ENCODE measurements at places on chromosomes 12 and 14.

- no peak for DNase-seq
Observed at GRCh38 chr12:20055856-20056255, 312.5 kb upstream of the PDE3A start.

DNA sequence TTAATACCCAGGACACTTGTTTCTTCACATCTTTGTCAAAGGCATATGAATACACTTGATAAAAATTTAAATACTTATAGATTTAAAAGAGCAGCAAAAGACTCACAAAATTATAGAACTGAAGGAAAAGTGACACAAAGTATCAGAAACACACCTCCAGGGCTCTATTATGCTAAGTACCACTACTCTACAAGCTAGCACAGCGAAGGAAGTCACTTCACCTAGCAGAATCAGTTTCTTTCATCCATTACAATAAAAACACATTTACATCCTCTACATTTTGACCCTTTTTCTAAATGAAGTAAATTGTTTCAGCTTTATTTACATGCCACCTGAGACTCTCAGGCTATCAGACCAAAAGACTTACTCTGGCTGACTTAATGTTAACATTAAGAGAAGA is 26.6 kb upstream of the PTPRB start:
- no peak for DNase-seq

- no peak for DNase-seq
Observed at GRCh38 chr12:132525833-132526455, 36.0 kb downstream of the FBRSL1 start.

GRCh38 chr12:64826234-64826633 is 1.8 kb downstream of the TBC1D30 start:
- peak; percentile 65 for DNase-seq

- no peak for DNase-seq
Observed at GRCh38 chr12:28974166-28974565, 174.9 kb upstream of the FAR2 start.

- no peak for DNase-seq
Observed at GRCh38 chr14:43410631-43411030, 1096.5 kb downstream of the FSCB start.

DNA sequence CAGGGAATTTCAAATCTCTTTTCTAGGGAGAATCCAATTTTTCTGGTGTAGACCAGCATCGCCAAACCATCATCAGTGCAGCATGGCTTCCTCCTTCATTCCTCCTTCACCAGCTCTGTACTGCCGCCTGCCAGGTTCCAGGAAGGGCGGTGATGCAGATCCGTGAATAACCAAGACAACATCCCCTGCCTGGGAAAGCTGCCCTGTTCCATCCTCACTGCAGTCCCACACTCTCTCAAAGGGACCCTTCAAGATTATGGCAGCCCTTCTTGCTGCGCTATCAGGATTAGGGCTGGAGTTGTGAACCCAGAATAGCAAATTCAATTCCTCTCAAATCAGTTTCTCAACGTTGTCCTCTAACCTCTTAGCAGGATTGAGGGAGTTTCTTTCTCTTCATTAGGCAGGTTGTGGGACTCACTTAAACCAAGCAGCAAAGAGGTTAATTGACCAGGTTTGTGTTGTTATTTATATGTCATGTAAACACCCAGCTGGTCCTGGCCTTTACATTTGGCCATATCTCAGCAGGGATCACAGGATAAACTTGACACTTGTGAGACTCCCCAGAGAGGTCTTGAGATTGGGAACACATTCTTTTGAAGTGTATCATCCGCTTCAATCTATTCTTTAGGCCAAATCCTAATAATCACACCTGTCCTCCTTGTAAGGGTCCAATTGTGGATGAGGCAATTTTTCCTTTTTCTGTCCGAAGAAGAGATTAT is 26.2 kb downstream of the TMEM30B start:
- no peak for DNase-seq

DNA sequence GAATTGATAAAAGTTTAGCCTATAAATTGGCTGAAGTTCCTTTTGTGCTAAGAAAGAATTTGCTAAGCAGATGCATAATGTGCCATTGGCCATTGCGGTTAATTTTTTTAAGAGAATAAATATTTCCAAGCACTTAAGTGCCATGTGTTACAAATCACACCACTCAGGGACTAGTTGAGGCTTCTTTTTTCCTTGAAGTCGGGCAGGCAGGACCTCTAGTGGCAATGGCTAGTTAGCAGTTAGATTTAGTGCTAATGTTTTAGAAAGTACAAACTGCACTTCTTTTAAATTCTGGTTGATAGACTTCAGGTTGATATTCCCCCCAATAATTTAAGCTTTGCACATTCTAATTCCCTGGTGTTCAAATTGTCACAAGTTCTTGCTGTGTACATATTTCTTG is 294.3 kb downstream of the APAF1 start:
- no peak for DNase-seq

DNA sequence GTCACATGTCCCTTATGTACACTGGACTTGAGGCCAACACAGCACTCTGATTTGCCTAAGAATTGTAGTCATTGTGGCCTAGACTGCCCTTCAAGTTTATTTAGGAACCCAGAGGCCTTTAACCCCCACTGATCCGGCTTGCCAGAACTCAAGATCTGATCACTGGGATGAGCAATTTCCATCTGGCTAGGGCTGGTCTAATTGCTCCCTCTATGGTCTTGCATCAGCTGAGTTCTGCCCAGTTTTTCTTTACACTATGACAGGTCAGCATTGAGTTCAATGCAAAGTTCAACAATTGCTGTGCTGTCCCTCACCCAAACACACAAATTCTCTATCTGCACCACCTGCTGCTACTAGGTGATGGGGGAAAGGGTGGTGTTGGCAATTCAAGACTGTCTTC is 146.9 kb upstream of the MDGA2 start:
- no peak for DNase-seq

- no peak for DNase-seq
Observed at GRCh38 chr12:58530742-58531062, 389.6 kb downstream of the LRIG3 start.

- DNase-seq, result no peak
Observed at GRCh38 chr12:76552343-76552938, 7.1 kb downstream of the OSBPL8 start.

DNA sequence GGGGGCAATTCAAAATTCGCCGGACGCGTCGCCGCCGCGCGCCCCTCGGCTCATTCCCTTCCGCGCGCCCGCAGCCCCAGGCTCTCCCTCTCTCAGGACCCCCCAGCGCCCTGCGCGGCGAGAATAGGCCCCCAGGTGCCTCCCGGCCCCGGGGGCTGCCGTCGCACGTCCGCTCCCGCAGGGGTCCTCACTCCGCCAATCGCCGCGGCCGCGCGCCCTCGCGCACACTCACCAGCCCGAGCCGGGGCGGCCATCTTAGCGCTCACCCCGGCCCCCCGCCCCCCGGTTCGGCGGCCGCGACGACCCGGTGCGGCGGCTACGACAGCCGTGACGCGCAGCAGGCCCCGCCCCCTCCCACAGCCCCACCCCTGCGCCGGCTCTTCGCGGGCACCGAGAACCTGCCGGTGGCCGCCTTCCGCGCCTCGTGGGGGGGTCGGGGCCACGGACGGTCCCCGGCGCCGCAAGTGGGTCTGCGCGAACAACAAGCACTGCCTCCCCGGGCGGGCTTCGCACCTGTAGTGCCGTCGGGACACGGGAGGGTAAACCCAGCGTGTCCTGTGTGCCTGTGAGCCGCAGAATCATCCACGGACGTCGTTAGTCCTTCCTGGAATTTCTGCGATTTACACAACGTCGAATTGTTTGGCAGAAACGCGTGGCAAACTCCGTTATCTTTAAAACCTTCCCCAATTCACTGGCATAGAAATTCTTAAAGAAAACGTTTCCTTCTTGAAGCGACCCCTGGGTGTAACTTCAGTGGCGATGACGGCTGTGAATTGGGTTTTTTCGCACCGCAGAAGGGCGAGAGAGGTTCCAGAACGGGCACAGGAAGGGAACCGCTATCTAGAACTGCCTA is 2.5 kb downstream of the USP44 start:
- peak; percentile 80 for DNase-seq

DNA sequence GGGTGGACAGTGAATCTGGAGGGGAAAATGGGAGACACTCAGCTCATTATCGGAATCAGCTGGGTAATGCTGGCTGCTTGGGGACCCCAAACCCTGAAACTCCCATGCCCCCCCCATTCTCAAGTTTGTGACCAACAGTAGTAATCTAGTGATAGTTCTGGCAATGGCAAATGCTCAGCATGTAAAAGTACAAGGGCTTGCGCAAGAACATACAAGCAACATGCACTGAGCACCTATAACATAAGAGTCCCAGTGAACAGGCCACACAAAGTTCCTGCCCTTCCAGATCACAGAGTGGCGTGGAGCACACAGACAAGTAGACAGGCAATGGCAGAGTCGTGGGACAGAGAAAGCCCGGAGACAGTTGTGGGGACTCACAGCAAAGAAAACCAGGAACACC is 407.9 kb downstream of the MED13L start:
- DNase-seq, result no peak

GRCh38 chr12:46571608-46572007 is 199.0 kb upstream of the SLC38A2 start:
- DNase-seq, result no peak

- DNase-seq, result no peak
Observed at GRCh38 chr12:65826353-65827171, 2.3 kb downstream of the HMGA2 start.

GRCh38 chr12:1583421-1584078 is 10.8 kb downstream of the FBXL14 start:
- DNase-seq, result peak; percentile 70

GRCh38 chr12:47209014-47209413 is 129.3 kb upstream of the AMIGO2 start:
- no peak for DNase-seq

DNA sequence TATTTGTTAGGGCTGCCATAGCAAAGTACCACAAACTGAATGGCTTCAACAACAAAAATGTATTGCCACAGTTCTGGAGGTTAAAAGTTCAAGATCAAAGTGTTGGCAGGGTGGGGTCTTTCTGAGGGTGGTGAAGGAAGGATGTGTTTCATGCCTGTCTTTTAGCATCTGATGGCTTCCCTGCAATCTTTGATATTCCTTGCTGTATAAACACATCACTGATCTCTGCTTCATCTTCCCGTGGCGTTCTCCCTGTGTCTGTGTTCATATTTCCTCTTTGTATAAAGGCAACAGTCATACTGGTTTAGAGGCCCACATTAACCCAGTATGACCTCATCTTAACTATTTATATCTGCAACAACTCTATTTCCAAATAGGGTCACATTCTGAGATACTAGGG is 167.5 kb downstream of the BTG1 start:
- no peak for DNase-seq

DNA sequence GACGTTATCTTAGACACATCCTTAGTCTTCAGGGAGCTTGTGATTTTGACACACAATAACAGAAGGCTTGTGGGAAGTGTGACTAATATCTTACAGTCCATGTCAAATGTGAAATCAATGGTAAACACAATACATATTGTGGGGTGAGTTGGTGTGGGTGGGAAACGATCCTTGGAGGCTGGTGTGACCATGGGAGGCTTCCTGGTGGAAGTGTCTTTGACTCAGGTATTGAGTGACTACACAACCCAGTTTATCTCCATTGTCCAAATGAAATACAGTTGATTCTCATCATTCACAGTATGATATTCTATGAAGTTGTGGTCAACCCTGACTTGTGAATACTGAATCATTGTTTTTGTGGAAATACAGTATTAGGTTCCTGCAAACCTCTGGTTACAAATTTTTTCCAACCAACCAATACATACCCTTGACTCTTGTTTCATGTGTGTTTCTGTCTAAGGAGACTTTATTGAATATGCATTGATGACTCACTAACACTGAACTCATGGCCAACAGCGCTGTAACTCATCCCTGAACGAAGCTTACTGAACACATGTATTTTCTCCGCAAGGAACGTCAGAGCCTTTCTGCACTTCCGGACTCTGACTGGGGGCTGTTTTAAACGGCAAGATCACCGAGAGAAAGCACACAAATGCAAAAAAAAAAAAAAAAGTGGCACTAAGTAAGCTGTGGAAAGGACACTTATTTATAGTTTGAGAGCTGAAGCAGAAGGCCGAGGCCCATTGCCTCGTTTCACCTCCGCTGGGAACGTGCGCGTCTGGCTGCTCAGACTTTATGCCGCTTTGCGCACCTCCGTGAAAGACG is 59.0 kb downstream of the CLMN start:
- peak; percentile 21 for DNase-seq

DNA sequence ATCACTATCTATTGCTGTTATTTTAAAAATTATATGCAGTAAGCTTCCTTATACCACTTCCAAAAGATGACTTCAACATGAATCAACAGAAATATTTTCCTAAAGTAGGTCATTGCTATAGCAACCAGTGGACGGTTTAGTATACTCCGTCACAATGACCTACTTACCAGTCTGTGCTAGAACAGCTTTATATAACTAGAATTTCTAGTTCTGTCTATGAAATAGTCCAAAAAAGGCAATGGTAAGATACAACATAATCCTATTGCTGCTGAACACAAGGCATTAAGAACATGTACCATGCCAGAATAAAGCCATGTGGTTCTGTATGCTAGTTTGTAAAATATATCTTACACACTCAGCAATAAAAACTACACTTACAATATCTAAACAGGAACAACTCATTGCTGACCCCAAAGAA is 40.7 kb upstream of the MTERF2 start:
- no peak for DNase-seq

- DNase-seq, result peak; percentile 73
Observed at GRCh38 chr14:61525293-61526011, 169.9 kb upstream of the HIF1A start.

DNA sequence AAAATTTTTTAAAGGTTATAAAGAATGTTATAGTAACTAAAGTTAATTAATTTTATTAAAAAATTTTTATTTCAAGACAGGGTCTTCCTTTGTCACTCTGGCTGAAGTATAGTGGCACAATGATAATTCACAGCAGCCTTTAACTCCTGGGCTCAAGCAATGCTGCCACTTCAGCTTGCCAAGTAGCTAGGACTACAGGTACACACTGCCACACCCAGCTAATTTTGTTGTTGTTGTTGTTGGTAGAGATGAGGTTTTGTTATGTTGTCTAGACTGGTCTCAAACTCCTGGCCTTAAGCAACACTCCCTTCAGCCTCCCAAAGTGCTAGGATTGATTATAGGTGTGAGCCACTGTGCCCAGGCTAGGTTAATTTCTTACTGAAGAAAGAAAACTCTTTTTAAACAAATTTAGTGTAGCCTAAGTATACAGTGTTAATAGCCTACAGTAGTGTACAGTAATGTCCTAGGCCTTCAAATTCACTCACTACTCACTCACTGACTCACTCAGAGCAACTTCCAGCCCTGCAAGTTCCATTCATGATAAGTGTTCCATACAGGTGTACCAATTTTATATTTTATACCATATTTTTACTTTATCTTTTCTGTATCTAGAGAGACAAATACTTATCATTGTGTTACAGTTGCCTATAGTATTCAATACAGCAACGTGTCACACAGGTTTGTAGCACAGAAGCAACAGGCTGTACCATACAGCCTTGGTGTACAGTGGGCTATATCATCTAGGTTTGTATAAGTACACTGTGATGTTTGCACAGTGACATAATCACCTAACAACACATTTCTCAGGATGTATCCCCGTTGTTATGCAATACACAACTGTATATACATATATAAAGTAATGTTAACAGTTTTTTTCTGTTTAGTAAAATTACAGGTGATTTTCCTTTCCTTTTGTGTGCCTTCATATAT is 24.7 kb upstream of the DNAAF2 start:
- no peak for DNase-seq

Data from stimulated activated naive CD8-positive, alpha-beta T cell treated with anti-CD3 and anti-CD28 coated beads, Interleukin-15, Interleukin-2, amounts not matched to agents 100 U/mL and 50 U/mL, for 24 hours (primary cell).